Activated CD8-positive, alpha-beta T cell treated with anti-CD3 and anti-CD28 coated beads for 36 hours (primary cell): ENCODE measurements at places on chromosomes 6 and 20. TPM values are rescaled to one million over a fixed set of nuclear protein-coding genes. Genes with fewer than 3 reads are reported as not detected.

DNA sequence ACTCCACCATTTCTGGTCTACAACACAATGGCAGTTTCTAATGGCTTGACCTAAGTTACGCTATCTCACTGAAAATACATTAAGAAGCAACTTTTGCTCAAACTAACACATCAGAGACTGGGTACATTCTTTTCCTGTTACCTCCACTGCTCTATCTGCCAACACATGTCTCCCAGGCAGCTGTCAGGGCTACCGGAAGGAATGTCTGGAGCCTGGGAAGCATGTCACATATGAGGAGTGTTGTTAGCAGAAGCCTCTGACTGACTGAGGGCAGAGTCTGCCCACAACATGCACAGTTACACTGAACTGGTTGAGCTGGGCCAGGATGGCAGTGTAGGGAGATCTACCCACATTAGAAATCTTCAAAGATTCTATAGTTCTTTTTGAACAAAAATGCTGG is 264.5 kb downstream of the KIF16B start:
- H3K27ac ChIP-seq: no peak overlapping the region
- no peak overlapping the region for H3K4me3 ChIP-seq
- H3K36me3 ChIP-seq: peaks cover 18% of the 10 kb centered on the region
- no peak for DNase-seq

ME1 gene
- total RNA-seq: 0.49 TPM

- H3K4me3 ChIP-seq: no peak overlapping the region
- DNase-seq: no peak
- H3K36me3 ChIP-seq: peaks cover 19% of the 10 kb centered on the region
- no peak overlapping the region for H3K27ac ChIP-seq
- peaks cover 13% of the 10 kb centered on the region for H3K4me1 ChIP-seq
Measured at GRCh38 chr6:143840595-143841265, 2.4 kb upstream of the LTV1 start.

DNA sequence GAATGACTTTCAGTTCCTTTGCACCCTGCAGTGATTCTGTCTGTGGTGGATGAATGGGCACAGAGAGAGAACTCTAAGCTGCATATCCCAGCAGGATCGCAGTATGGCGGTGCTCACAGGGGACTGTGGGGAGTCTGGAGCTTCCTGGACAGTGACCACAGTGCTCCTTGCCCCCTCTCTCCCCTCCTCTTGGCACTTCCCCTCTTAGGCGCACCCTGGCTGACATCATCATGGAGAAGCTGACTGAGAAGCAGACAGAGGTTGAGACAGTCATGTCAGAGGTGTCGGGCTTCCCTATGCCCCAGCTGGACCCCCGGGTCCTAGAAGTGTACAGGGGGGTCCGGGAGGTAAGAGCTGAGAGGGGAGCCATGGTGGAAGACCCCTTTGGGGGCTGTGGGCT is 8.6 kb downstream of the BYSL start:
- H3K4me3 ChIP-seq: no peak overlapping the region
- H3K27me3 ChIP-seq: no peaks in the 10 kb centered on the region
- H3K4me1 ChIP-seq: peaks cover 37% of the 10 kb centered on the region
- no peak for DNase-seq

AAR2 gene
- 18.8 TPM for total RNA-seq

SOBP gene
- 0.77 TPM for total RNA-seq

DNA sequence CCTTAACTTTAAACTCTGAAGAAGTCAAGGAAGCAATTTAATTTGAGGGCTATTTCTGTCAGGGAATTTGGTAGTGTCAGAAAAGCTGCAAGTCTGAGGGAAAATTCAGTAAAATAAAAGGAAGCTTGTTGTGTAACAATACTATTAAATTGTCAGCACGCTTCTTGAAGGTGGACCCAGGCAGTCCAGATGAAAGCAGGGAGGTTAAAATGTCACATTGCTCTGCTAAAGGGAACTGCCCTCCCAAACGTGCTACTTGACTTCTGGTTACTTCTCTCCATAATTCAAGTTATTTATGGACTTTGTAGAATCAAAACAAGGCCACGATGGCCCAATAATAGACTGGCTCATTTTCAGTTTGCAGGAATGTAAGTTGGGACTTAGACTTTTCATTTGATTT is 28.2 kb upstream of the ARMC2 start:
- peaks cover 3% of the 10 kb centered on the region for H3K27me3 ChIP-seq
- H3K4me3 ChIP-seq: no peak overlapping the region
- no peak for DNase-seq
- no peaks in the 10 kb centered on the region for H3K36me3 ChIP-seq
- H3K4me1 ChIP-seq: no peaks in the 10 kb centered on the region

DNA sequence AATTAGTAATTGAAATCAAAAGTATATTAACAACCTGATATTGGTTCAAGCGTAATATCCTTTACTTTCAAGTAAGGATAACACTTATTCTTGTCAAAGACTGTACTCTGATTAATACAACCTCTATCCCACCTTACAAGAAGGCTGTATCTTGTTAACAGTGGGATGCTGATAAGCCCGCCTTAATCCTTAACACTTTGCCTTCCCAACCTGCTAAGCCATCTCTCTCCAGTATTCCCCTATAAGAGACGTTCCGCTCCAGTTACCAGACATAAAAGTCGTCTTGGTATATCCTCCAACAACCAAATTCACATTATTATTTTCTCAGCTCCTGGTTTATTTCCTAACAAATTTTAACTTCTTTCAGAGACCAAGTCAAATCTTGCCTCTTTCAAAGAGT is 2.0 kb downstream of the BTBD9 start:
- no peak for DNase-seq
- H3K4me1 ChIP-seq: peaks cover 53% of the 10 kb centered on the region
- H3K36me3 ChIP-seq: no peaks in the 10 kb centered on the region
- H3K4me3 ChIP-seq: no peak overlapping the region

GRCh38 chr20:48606172-48606840 is 221.5 kb downstream of the PREX1 start:
- no peaks in the 10 kb centered on the region for H3K27me3 ChIP-seq
- H3K4me1 ChIP-seq: peaks cover 11% of the 10 kb centered on the region
- H3K4me3 ChIP-seq: no peak overlapping the region
- no peak for DNase-seq

PPIL6 gene
- total RNA-seq: 0.27 TPM

DNA sequence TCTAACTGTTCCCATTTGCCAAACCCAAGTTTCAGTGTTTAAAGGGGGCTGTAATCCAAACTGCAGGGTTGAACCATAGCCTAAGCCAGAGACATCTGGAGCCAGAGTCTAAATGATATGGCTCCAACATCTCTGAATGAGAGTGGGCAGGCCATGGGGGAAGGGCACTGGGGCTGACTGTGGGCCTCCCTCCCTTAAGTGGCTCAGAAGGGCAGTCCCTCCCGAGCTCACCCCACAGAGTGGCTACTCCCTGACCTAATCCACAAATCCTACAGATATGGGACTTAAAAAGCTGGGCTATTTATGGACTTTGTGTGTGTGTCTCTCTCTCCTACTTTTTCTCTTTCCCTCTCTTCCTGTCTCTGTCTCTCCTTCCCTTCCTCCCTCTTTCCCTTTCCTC is 35.8 kb upstream of the AAR2 start:
- DNase-seq: no peak
- H3K4me1 ChIP-seq: no peaks in the 10 kb centered on the region
- H3K27me3 ChIP-seq: no peaks in the 10 kb centered on the region
- H3K4me3 ChIP-seq: no peak overlapping the region
- no peak overlapping the region for H3K27ac ChIP-seq

- peaks cover 13% of the 10 kb centered on the region for H3K36me3 ChIP-seq
- H3K4me1 ChIP-seq: peaks cover 21% of the 10 kb centered on the region
- H3K4me3 ChIP-seq: no peak overlapping the region
- H3K27ac ChIP-seq: no peak overlapping the region
- no peaks in the 10 kb centered on the region for H3K27me3 ChIP-seq
Measured at GRCh38 chr20:33553516-33553915, 63.6 kb downstream of the CBFA2T2 start.

- DNase-seq: no peak
- H3K4me1 ChIP-seq: no peaks in the 10 kb centered on the region
- H3K27ac ChIP-seq: no peak overlapping the region
- H3K36me3 ChIP-seq: no peaks in the 10 kb centered on the region
- H3K4me3 ChIP-seq: no peak overlapping the region
Measured at GRCh38 chr6:166712286-166713228, 85.5 kb upstream of the RPS6KA2 start.

RIMS4 gene
- total RNA-seq: not detected

DNA sequence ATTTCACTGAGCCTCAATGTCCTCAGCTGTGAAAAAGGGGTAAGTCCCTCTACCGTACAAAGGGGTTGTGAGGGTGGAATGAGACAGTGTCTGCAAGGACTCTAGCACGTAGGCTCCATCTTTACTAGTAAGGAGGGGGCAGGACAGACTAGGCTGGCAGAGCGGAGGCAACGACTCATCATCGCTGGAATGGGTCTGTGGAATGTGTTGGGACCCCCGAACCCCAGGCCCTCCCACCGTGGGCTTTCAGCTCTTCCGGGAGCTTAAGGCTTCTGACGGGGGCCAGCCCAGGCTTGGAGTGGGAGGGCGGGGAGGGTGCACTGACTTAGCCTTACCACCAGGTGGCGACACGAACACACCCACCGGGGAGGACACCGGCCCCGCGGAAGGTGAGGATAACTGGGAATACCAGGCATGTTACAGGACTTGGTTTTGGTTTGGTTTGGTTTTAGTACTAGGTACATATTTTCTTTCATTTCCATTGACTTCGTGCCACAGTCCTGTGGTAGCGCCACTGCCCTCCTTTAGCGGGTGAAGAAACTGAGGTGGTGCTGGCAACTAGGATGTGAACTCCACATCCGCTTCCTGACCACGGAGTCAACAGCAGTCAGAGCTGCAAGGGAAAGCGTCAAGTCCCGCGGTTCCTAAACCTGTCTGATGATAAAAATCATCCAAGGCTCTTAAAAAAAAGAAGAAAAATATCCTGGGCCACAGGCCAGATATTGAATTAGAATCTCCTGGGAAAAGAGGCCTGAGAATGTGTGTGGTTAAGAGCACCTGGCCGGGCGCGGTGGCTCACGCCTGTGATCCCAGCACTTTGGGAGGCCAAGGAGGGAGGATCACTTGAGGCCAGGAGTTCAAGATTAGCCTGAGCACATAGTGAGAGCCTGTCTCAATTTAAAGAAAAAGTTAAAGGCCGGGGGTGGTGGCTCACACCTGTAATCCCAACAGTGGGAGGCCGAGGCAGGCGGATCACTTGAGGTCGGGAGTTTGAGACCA is 10.3 kb upstream of the TULP1 start:
- H3K36me3 ChIP-seq: no peaks in the 10 kb centered on the region
- peak overlapping the region; percentile 63 for H3K27ac ChIP-seq
- H3K4me3 ChIP-seq: peak overlapping the region; percentile 63
- DNase-seq: peak; percentile 81

DNA sequence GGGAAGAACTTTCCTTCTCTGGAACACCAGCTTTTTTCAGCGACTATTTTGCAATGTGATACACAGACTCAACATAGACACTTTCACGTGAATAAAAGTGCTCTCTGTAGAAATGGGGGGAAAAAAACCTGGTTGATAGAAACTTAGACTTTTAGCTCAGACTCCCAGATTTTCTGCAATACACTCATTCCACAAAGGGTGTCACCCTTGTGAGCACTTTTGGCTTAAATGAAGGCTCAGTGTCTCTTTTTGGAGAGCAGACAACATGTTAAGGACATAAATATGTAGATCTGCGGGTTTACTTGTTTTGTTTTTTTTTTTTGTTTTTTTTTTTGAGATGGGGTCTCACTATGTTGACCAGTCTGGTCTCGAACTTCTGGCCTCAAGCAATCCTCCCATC is 579.6 kb downstream of the PTPRT start:
- no peaks in the 10 kb centered on the region for H3K36me3 ChIP-seq
- no peak overlapping the region for H3K4me3 ChIP-seq
- H3K27me3 ChIP-seq: no peaks in the 10 kb centered on the region
- DNase-seq: no peak
- H3K4me1 ChIP-seq: no peaks in the 10 kb centered on the region
- H3K27ac ChIP-seq: no peak overlapping the region

LY6G6C gene
- total RNA-seq: not detected

CGA gene
- total RNA-seq: not detected

DNA sequence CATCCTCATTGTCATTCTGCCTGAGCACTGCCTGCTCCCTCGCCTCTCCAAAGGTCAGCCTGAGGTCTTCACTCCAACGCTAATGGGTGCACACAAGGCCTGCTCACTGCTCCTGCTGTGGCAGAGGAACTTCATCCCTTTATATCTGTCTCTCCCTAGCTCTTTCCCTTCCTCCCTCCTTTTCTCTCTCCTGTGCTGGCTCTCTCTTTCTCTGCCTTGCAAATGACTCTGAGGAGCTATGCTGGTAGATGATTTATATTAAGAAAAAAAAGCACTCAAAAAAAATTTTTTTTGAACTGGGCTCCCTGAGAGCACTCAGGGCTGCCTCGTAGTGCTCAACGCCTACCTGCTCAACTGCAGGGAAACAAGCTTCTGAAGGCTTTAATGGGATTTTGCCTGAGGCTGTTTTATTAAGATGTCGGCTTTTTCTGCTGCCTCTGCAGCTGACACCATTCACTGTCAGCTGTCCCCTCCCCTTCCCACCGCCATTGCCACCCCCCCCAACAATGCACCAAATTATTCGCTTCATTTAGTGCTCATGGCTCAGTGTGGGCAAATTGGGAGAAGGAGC is 137.7 kb upstream of the DEFB112 start:
- H3K27me3 ChIP-seq: no peaks in the 10 kb centered on the region
- no peaks in the 10 kb centered on the region for H3K36me3 ChIP-seq
- no peaks in the 10 kb centered on the region for H3K4me1 ChIP-seq
- H3K27ac ChIP-seq: no peak overlapping the region
- no peak for DNase-seq
- H3K4me3 ChIP-seq: no peak overlapping the region

GRCh38 chr6:157741948-157742556 is 81.0 kb upstream of the SNX9 start:
- no peaks in the 10 kb centered on the region for H3K27me3 ChIP-seq
- H3K36me3 ChIP-seq: no peaks in the 10 kb centered on the region
- no peaks in the 10 kb centered on the region for H3K4me1 ChIP-seq
- H3K27ac ChIP-seq: no peak overlapping the region
- DNase-seq: no peak
- no peak overlapping the region for H3K4me3 ChIP-seq

DNA sequence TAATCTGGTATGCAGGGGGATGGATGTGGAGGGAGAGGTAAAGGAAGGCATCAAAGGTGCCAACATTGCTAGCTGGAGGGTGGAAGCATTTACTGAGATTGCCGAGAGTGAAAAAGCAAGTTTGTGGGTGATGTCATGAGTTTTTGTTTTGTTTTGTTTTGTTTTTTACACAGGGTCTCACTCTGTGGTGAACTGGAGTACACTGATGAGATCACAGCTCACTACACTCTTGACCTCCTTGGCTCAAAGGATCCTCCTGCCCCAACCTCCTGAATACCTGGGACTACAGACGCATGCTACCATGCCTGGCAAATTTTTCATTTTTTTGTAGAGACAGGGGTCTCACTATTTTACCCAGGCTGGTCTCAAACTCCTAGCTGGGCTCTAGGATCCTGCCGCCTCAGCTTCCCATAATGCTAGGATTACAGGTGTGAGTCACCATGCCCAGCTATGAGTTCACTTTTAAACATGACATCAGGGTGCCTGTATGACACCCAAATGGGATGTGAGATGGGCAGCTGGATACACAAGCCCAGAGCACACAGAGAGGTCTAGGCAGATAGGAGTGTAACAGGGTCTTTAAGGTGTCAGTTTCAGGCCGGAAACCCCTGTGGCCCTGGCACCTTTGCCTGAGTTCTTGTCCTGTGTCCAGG is 35.1 kb upstream of the HMGA1 start:
- DNase-seq: no peak
- H3K4me3 ChIP-seq: no peak overlapping the region
- peaks cover 21% of the 10 kb centered on the region for H3K4me1 ChIP-seq
- H3K27me3 ChIP-seq: no peaks in the 10 kb centered on the region
